Stimulated activated CD4-positive, alpha-beta T cell treated with anti-CD3 and anti-CD28 coated beads, Interleukin-1b, Interleukin-23, amount 100 ng/mL, for 1 hour (primary cell): ENCODE measurements at places on chromosomes 2 and 18.

DNA sequence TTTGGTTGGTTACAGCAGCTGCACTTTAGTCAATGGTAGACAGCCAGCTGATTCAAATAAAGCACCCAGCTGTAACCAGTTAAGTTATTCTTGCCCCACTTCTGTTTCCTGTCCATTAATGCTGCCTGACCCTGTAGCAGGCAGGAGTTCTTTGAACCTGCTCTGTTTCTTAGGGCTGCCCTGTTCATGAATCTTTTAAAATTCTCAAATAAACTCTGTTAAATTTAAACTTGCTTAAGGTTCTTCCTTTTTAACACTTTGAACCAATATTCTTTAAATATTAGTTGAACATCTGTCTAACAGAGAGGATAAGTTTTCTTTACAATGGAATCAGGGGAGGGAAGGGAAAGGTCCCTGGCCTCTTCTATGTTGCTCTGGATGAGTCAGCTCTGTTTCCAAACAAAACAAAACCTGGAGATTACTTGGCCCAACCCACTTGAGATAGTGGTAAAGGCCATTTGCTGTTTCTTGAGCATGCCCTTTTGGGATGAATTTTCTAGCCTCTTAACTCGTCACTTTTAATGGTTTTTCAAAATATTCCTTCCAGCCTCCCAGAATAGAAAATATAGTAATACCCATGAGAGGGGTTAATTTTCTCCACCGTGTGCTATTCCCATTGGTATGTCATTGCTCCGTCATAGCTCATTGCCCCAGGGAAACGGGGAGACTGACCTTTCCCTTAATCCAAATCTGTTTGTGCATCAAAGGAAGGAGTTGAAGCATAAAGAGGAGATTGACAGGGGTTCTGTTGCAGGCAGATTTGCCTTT is 112.1 kb upstream of the FHL2 start:
- no peak for DNase-seq

DNA sequence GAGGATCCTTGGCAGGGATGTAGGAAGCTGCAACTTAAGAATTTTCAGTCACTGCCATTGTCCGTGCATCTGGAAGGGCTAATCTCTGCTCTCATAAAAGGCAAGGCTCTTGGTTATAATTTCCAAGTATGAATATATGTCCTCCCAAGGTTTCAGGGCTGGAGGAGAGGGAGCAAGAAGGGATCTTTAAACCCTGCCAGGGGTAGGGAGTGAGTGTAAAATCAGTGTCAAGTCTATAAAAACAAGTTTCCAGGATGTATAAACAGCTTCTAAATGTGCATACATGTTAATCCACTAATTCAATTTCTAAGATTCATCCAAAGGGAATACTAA is 110.2 kb upstream of the CYRIA start:
- no peak for DNase-seq

- DNase-seq: no peak
Observed at GRCh38 chr18:54924948-54925347, 34.3 kb downstream of the CCDC68 start.

DNA sequence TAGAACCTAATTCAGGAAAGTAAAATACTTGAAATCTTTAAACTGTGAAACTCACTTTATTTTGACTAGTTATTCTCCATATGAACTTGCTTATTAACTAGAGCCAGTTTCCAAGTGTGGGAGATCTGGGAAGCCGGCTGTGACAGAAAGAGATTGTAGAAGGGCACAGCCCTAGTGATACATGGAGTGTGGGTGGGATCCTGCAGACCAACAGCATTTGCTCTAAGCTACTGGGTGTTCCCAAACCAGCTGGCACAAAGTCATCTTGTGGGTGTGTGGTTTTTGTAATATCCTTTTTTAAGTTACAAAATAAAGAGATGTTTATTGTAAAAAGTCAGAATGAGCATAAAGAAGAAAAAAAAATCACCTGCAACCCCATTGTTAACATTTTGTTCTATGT is 3.4 kb downstream of the DUSP19 start:
- DNase-seq: no peak

DNA sequence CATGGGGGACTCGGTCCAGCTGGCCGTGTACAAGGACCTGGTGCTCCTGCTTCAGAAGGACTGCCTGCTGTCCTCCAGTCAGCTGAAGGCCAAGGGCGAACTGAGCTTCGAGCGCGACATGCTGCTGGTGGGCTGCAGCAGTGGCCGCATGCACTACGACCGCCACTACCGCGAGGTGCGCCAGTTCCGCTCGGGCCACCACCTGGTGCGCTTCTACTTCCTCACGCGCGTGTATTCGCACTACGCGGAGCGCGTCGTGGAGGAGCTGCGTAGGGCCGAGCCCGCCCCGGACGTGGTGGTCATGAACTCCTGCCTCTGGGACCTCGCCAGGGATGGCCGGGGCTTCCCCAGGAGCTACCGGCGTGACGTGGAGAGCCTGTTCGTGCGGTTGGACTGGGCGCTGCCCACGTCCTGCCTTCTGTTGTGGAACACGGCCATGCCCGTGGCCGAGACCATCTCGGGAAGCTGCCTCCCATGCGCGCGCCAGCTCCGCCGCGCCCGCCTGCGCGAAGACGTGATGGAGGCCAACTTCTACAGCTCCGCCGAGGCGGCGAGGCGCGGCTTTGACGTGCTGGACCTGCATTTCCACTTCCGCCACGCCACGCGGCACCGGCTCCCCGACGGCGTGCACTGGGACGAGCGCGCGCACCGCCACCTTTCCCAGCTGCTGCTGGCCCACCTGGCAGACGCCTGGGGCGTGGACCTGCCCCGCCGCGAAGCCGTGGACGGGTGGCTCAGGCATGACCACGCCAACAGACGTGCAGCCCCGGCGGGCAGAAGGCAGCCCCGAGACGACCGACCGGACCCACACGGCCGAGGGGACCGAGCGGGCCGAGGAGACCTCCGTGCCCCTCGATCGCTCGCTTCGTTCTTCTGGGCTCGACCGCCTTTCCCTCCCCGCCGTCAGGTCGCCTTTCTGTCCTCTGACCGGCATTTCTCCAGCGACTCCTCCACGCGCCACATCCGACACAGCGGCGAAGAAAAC is 293.9 kb upstream of the ERBB4 start:
- no peak for DNase-seq

DNA sequence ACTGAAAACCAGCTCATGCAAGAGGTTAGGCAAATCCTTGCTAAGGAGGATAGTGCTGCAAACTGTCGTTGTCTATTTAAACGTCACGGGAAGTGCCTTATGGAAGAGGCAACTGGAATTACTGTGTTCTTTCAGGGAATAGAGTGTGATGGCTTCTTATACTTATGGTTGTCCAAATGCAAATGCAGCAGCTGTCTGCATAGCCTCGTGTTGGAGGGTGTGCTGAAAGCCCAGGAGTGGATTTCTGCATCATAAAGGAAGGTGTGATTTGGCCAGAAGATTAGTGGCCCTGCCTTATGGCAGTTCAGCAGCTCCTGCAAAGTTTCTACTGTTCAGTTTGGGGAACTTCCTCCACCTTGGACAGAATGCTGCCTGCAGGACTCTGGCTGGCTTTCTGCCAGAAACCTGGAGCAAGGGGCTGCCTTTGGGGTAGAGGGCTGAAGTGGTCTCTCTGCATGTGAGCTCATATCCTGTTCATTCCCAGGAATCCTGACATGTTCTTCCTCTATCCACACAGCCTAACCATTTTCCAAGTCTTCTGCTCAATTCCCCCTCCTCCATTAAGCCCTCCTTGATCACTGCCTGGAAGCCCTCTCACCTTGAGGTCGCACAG is 321.2 kb upstream of the CXCR4 start:
- DNase-seq: no peak

DNA sequence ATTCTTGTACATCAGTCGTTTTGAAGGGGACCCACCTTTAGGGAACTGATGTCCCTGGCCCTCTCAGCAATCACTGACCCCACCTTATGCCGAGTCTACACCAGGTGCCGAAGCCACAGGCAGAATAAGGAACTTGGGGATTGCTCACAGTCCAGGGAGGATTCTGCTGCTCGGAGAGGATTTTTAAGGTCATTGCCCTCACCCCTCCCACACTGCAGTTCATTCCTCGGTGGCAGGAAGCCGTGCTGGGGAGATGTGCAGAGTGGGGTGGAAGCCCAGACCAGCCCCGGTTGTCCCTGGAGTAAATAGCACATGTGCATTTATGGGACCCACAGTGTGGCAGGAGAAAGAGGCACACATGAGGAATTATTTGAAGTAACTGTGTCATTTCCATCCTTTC is 50.4 kb downstream of the PLB1 start:
- DNase-seq: no peak

- DNase-seq: no peak
Observed at GRCh38 chr2:27993402-27993787, 102.9 kb downstream of the BABAM2 start.

DNA sequence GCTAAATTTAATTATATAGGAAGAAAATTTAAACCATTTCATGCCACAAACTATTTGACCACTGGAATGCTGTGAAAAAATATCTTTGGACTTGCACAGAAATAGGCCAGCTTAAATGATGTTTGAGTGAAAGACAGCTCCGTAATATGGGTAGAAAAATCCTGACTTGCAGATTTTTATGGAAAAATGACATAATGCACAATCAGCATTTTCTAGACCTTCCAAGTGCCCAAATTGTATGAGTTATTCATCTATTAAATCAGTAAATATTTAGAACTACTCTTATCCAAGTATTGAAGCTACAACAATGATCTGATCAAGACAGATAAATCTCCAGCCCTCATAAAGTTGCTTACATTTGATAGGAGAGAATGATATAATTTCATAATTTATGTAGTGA is 691.1 kb upstream of the DDX18 start:
- DNase-seq: no peak

DNA sequence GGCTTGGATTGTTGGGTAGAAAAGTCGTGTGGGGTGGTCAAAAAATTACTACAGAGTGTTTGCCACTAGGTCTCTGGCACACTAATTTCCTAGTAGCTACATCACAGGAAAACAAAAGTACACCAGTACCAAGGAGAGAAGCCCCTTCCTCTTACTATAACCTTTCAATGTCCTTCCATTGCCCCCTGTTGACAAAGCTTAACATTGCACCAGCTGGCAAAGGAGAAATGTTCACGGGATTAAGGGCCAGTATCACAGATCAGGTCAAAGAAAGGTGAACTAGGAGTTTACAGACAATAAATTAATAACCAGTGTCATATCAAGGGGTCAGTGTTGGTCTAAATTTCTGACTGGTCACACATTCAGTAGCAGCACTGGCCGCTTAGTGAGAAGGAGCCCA is 1139.6 kb upstream of the FAM98A start:
- DNase-seq: no peak
